CD4-positive, alpha-beta T cell treated with Interleukin-21 for 1 hour (primary cell): ENCODE measurements at places on chromosomes 7 and 10.

DNA sequence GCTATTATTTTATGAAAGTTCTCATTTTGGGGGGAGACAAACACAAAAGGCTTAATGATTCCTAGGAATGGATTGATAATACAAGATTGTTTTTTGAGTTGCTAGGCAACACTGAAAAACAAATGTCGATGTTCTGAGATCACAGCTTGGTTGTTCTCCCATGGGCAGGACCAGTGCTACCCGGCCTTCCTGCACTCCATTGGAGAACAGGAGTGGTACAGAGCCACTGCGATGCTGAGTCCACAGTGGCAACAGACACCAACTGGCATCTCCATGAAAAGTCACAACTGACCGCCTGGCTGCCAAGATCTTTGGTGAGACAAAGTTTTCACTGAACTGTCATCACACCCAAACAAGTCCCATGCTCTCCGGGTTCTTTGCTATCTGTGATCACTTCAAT lies 68.9 kb upstream of the NMT2 start:
- no peak for DNase-seq

DNA sequence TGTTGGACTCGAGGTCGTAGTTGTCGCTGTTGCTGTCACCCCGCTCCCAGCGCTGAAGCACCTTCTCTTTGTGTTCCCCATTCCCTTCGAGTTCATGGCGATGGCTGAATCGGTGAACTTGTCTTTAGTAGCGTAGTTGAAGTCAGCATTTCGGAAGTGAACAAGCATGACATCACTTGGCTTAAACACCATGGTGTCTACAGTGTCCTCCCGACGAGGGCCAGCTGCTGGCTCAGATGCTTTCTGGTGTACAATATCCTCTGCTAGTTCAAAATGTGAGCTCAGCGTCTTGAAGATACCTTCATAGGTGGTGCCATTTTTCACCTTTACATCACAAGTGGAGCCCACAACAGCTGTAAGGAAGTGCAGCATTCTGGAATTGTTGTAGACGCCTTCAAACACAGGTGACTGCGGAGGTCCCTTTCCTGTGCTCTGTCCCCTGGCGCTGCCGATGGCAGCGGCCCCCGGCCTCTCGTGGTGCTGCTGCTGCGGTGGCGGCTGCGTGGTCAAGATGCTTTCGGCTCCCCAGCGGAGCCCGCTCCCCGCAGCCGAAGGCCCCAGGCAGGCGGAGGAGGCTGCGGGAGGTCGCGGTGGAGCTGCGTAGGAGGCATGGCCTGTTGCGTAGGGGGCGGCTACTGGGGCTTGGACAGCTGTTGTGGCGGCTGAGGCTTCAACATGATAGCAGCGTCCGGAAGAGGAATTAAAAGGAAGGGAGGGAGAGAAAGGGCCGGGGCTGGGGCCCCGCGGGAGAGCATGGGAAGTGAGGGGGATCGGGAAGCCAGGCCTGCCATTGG lies 59.3 kb downstream of the ANKMY2 start:
- DNase-seq: no peak

GRCh38 chr7:34365011-34365410 lies 293.0 kb upstream of the NPSR1 start:
- no peak for DNase-seq

- DNase-seq: no peak
Measured at GRCh38 chr7:159027789-159028507, 116.7 kb downstream of the VIPR2 start.

- no peak for DNase-seq
Measured at GRCh38 chr7:142359694-142360279, 101.9 kb upstream of the PRSS58 start.

DNA sequence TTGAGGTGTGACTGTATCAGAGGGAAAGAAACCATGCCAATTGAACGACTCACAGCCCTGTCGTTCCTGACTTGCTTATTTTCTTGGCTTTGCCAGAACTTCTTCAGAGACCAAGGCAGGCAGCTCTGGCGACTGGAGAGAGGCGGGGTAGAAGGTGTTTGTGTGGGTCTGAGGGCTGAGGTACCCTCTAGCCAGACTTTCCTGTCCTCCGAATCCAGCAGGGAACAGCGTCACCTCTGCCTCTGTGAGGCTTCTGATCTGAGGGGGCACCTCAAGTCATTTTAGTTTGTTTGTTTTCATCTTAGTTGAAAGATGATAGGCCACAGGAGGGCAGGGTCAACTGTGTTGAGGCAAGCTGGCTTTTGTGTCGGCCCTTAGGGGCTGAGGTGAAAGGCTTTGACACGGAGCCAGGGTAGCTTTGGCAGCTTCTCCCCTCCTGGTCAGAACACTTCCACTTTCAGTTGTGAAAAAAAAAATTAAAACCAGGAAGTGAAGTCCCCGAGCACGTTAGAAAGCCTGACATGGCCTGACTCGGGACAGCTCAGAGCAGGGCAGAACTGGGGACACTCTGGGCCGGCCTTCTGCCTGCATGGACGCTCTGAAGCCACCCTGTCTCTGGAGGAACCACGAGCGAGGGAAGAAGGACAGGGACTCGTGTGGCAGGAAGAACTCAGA lies 1.9 kb downstream of the ACSL5 start:
- DNase-seq: peak; percentile 69

- DNase-seq: peak; percentile 5
Measured at GRCh38 chr10:45308707-45309106, 6.7 kb downstream of the OR13A1 start.
